ENCODE measurements at places on chromosomes 2 and 18.

DNA sequence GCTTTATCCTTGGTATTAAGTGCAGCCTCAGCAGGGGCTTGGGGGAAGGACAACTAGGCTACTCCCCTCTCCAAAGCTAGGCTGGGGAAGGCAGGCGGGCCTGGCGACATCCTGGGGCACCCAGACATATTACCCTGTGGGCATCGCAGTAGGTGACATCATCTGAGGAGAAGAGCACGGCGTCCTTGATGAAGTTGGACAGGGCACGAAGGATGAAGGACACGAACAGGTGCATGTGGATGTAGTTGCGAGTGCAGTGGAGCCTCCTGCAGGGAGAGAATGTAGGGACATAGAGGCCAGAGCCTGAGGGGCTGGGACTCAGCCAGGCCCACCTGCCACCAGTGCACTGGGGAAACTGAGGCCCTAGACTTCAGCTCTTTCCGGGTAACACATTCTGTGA is 32.3 kb downstream of the TMEM37 start:
- no peak for DNase-seq

GRCh38 chr2:62801814-62802523 is 96.5 kb downstream of the EHBP1 start:
- DNase-seq: no peak

GRCh38 chr2:216842636-216843035 is 17.2 kb downstream of the TNP1 start:
- no peak for DNase-seq

- no peak for DNase-seq
Observed at GRCh38 chr2:117359266-117359914, 455.1 kb upstream of the DDX18 start.

GRCh38 chr2:143856978-143857377 is 662.9 kb downstream of the ZEB2 start:
- DNase-seq: no peak

GRCh38 chr2:1648241-1649102 is 95.8 kb downstream of the PXDN start:
- DNase-seq: no peak

- no peak for DNase-seq
Observed at GRCh38 chr18:63860531-63860930, 27.0 kb upstream of the SERPINB2 start.

DNA sequence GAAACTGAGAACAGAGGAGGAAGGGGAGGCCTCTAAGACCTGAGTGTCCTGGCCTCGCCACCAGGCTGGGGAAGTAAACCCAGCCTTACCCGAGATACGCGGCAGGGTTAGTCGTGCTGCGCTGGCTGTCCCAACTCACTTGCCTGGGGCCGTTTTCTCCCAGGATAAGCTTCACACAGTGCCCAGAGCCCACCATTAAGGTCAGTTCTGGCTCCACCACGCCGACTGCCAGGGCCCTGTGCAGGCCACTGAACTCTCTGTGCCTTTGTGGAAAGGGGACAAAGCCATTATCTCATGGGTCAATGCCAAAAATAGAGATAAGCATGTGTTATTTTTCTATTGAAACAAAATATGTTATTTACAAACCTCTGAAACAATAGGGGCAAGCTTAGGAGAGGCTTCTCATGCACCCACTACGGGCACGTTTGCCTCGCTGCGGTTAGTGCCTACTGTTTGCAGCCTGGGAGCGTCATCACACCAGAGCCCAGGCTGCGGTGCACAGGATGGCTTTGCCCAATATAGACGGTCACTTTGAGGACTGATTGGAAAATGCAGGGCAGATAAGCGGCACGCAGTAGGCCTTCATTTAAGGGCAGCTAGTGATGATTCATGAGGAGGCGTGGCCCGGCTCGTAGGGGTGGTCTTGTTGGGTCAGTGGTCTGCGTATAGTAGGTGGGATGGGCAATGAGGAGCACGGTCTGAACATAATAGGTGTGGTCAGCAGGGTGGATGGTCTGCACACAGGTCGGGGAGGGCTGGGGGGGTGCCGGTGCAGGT is 242.1 kb downstream of the GLI2 start:
- no peak for DNase-seq

- peak; percentile 17 for DNase-seq
Observed at GRCh38 chr18:62187543-62188510, 772 bp downstream of the RELCH start.

DNA sequence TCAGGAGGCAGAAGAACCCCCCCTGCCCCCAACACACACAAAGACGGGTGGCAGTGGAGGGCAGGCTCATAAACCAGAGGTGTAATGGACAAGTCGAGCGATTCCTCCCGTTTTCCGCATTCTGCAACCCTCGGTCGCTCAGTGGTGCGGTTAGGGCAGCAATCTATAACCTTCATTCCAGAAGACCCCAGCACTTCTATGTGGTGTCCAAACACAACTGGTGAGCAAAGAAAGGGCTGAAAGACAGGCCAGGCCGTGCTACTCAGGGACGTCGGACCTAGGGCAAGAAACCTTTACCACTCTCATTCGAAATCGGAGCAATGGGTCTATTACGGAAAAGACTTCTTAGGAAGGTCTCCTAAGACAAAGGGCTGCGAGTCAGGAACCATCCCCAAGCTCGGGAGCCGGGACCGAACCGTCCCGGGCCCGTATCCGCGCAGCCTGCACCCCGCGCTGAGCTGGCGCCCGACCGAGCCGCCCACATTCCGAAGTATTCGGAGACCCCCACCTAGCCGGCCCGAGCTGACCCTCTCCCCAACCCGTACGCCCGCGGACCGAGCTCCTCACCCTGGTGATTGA is 568 bp downstream of the ARL5A start:
- DNase-seq: no peak

DNA sequence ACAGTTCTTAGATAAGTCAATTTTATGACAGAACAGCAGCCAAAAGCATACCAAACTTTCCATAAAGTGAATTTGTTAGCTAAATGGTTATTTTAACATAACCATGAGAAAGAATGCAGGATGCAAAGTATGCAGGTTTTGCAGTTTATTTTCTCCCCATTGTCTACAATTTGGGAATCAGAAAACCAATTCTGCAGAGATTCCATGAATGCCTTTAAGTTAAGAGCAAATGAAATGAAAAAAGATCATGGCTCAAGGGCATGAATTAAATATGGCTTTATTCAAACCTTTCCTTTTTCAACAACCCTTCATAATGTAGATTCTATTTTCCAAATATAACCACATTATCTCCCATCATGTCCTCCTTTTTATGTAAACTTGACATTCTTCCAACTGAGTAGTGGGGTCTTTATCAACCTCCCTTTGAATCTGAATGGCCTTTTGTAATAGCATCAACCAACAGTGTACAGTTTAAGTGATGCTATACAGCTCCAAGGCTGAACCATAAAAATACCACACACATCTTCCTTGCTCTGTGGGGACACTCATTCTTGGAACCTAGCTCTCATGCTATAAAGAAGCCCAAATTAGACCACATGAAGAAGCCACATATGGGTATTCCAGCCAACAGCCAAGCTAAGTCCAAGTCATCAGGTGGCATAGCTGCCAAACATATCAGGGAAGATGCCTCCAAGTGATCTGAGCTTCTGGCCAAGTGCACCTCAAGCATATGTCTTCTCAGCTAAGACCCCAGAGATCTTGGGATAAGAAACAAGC is 49.8 kb downstream of the PIAS2 start:
- DNase-seq: no peak

DNA sequence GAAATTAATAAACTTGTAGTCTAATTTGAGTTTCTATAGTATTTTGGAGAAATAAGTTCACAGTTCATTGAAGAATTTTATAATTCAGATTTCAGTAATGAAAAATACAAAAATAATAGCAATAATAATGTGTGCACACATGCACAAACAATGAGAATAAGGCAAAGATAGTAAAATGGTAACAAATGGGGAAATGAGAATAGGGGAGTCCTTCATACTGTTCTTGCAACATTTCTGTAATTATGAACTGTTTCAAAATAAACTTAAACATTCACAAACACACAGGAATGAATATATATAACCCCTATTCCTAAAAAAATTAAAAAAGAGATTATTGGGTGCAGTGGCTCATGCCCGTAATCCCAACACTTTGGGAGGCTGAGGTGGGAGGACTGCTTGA is 63.9 kb downstream of the SPRED2 start:
- DNase-seq: no peak

DNA sequence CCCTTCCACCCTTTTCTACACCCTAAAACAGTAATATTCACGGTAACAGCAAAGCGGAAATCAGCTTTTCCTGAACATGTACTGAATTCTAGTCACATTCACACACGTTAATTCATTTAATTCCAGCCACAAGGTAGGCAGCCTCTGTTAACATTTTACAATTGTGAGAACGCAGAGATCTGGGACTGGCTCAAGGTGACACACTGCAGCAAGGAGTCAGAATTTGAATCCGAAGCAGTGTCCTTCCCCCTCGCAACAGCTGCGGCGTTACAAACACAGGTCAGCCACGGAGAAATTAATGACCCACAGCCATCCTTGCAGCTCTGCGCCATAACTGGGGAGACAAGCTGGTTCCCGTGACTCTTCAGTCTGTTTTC is 818 bp upstream of the SLC20A1 start:
- DNase-seq: no peak

GRCh38 chr2:106314444-106314843 is 120.3 kb upstream of the UXS1 start:
- no peak for DNase-seq

DNA sequence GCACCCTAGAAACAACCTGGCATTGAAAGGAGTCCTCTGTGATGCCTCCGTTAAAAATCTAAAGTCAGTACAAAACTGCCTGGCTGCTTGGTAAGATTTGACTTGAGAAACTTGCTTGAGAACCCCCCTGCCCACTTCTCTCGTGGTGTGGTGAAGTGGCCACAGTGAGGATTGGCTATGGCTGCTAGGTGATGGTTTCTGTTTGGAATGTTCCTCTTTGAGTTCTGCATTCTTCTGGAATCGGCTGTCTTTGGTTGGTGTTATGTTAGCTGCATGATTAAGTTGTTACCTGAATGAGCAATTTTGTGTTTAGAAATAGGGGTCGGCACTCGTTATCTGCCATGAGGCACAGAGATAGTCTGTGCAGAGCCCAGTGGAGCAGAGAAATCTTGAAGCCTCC is 21.7 kb upstream of the SAG start:
- DNase-seq: no peak

DNA sequence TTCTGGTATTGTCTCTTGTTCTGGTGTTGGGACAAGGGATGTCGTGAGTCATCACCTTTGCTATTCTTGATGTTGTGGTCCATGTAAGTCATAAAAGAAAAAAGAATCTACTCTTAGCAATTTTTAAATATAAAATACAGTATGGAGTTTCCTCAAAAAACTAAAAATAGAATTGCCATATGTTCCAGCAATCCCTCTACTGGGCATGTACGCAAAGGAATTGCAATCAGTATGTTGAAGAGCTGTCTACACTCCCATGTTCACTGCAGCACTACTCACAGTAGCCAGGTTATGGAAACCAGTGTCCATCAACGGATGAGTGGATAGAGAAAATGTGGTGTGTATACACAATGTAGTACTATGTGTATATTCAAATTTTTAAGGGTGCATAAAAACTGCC is 10.9 kb upstream of the GNAL start:
- DNase-seq: no peak
